Stimulated activated CD4-positive, alpha-beta T cell treated with anti-CD3 and anti-CD28 coated beads, TNF-alpha, amount 100 ng/mL, for 4 hours (primary cell): ENCODE measurements at places on chromosomes 6 and 20.

- peak; percentile 56 for DNase-seq
Measured at GRCh38 chr6:11144393-11144851, 32.9 kb upstream of the ERVFRD-1 start.

GRCh38 chr6:51814418-51814817 is 273.0 kb downstream of the PKHD1 start:
- DNase-seq: no peak

- no peak for DNase-seq
Measured at GRCh38 chr6:147001621-147002020, 202.6 kb upstream of the STXBP5 start.

GRCh38 chr20:20273286-20273685 is 94.6 kb upstream of the INSM1 start:
- DNase-seq: no peak

- no peak for DNase-seq
Measured at GRCh38 chr6:107399935-107400334, 59.4 kb downstream of the PDSS2 start.

- no peak for DNase-seq
Measured at GRCh38 chr20:38599410-38599882, 2.2 kb upstream of the ARHGAP40 start.
